HL-60 (cell line): ENCODE measurements at places on chromosomes 1 and 21.

GRCh38 chr1:163240705-163241104, 38.0 kb upstream of the RGS5 start:
- DNase-seq = no peak

- no peak for DNase-seq
Observed at GRCh38 chr1:228163007-228163753, 2.4 kb upstream of the IBA57 start.

GRCh38 chr1:94111879-94112278, 9.1 kb downstream of the ABCA4 start:
- DNase-seq = no peak

DNA sequence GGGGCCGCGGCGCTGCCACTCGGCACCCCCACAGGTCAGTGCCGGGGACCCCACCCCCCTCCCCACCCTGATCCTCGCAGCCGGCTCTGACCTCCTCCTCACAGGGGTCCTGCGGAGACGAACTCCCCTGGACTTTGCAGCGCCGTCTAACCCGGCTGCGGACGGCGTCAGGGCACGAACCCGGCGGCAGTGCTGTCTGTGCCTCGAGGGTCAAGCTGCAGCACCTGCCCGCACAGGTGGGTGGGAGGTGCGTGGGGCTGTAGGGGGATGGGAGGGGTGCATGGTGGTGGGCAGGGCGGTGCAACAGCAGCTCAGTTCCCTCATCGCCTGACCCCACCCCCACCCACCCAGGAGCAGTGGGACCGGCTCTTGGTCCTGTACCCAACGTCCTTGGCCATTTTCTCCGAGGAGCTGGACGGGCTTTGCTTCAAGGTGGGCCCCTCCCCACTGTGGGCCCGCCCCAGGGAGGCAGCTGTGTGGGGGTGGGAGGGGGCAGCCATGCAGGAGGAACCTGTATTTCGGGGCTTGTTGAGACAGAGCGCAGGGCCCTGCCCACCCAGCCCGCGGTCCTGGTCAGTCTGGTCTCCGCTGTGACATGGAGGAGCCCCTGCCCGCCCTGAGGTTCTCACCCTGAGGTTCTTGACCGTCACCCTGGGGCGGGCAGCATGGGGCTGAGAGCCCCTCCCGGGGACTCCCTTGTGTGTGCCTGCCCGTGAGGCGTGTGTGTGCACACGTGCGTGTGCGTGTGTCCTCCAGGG, 4.9 kb downstream of the PLEKHN1 start:
- no peak for DNase-seq

DNA sequence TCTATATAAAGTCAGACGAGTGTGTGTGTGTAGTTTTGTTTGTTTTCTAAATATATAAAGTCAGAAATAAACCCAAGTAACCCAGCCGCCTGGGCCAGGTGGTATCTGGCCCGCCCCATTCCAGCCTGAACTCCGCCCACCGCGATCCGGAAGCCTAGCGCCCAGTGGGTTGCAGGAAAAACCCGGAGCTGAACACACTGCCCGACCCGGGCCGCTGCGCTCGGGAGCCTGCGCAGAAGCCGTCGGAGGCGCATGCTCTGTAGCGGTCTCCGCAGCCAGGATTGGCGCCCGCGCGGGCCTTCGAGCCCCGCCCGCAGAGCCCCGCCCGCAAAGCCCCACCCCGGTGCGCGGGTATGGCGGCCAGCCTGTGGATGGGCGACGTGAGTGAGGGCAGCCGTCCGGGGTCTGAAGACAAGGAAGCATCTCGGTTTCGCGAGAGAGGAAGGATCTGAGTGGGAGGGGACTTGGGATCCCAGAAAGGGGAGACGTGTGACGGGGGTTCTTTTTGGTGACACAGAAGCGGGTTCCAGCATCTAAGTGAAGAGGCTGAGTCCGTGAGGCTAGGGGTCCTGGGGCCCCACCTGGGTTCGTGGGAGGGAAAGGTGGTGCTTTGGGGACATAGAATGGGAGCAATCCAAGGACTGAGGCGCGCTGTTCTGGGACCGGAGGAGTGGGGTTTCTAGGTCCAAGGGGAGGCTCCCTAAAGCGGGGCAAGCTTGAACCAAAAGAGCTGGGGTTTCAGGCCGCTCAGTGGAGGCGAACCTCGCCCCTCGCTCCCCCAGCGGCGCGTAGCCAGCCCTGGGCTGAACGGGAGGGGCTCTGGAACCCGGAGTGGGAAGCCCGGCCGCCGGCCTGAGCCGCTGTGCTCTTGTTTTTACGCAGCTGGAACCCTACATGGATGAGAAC, at the start of gene TRNAU1AP:
TRNAU1AP (plus strand) TSS at position 328 of the 906 bp plus-strand sequence; CDS start at position 354, 26 bp downstream.
- DNase-seq = peak; percentile 97

DNA sequence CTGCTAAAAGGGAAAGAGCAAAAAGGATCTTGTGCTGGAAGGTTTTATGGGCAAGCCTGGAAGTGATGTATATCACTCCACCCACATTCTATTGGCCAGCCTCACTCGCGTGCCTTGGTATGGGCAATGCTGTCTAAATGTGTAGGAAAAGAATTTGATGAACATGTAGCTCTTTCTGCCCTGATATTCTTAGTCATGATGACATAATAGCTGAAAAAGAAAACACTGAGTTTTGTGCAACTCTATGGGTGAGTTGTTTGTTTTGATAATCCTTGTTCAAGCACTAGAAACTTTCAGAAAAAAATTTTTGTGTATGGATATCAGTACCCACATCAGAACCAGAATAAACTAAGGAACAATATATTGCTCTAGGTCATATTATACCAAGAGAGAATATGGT, 231.5 kb upstream of the ST6GALNAC5 start:
- no peak for DNase-seq

DNA sequence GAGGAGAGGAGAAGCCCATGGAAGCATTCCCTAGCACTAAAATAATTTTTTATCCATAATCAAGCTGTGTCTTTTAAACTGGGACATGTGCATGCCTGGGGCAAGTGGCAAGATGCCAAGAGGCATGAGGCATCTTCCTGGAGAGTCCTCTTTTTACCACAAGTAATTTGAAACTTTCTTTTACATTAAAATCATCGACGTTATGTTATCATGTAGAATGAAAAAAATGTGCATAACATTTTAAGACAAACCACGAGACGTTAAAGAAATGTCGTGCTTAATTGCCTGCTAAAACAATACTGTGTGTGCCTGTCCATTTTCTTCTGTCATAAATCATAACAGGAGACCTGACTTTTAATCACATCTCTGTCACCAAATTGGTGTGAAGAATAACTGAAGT, 1.5 kb downstream of the STYXL2 start:
- DNase-seq = no peak

- no peak for DNase-seq
Observed at GRCh38 chr1:167210966-167211674, 9.6 kb upstream of the POU2F1 start.

GRCh38 chr1:32286763-32287162, 5.1 kb upstream of the HDAC1 start:
- no peak for DNase-seq

DNA sequence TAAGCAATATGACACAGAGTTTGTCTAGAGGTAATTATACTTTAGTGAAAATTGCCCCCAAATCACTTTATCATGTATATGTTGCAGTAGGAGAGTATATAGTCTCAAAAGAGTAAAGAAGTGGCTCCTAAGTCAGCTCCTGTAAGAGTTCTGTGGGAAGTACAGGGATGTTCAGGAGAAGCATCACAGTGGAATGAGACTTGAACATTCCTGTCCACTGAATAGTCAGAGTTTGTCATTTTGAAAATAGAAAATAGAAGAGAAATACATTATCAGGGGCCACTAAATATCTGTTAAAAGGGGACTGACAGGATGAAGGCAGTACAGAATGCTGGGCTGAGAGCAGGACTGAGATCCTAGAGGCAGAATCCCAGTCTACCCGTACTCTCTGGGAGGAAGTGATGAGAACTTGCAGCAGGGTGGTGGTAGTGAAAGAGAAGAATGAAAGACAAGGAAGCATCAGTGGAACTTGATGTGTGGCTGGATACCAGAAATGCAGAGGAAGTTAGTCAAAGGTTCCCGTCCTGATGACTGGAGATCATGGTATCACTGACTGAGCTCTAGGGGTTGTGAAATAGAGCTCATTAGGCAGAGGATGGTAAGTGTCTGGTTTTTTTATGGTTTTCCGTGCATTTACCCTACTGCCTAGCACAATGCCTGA, 153.4 kb downstream of the FMN2 start:
- DNase-seq = no peak

- DNase-seq = no peak
Observed at GRCh38 chr1:44407430-44408211, 2.6 kb downstream of the RNF220 start.

- no peak for DNase-seq
Observed at GRCh38 chr21:35294231-35294898, 245.3 kb upstream of the RUNX1 start.

DNA sequence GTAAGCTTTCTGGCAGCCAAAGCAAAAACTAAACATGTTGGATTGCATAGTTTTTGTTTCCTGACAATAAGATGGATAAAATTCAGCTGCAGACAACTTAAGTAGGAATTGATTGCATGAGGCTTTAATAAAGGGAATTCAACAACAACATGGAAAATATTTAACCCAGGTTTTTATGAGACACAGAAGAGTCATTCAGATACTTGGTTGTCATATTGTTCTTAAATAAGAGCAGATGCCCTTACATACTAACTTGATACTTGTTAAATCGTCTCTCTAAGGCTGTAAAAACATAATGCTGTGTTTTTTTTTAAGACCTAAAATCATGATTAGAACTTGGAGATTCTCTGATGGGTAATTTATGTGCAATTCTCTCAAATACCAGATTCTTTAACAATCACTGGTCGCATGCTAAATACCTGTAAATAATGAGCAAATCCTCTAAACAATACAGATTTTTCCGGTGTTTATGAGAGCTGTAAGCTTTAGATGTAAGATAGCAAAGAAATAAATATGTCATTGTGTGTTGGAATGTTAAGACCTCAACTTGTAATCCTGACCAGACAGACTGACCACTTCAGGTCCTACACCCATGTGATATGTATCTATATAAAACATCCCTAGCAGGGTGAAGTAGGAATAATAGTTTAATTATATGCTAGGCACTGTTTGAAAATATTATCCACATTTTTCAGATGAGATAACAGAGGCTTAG, 37.8 kb upstream of the CD34 start:
- DNase-seq = no peak

- no peak for DNase-seq
Observed at GRCh38 chr21:28104346-28104745, 888.3 kb downstream of the LTN1 start.

GRCh38 chr1:222914861-222915632, 100.2 kb downstream of the DISP1 start:
- DNase-seq = no peak

- DNase-seq = no peak
Observed at GRCh38 chr1:34808051-34808810, 15.4 kb downstream of the GJA4 start.

GRCh38 chr1:4970532-4970931, 316.1 kb downstream of the AJAP1 start:
- no peak for DNase-seq

DNA sequence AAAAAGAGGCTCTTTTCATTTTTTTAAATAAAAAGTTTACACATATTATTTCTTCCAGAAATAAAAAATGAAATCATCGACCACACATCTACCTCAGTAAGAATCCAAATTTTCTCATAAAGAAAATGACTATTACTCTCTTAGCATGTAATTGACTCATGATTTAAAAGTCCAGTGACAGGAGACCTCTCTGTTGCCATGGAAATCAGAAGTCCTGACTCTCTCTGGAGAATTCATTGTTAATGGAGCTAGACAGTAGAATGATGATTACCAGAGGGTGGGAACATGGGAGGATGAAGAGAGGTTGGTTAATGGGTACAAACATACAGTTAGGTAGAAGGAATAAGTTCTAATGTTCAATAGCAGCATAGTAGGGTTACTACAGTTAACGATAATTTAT, 5.0 kb upstream of the CLCA4 start:
- no peak for DNase-seq

GRCh38 chr1:192629612-192630011, 6.3 kb upstream of the RGS13 start:
- DNase-seq = no peak

- no peak for DNase-seq
Observed at GRCh38 chr1:16218014-16218673, 5.7 kb upstream of the ARHGEF19 start.

- no peak for DNase-seq
Observed at GRCh38 chr1:54218883-54219687, 19.1 kb downstream of the MRPL37 start.

DNA sequence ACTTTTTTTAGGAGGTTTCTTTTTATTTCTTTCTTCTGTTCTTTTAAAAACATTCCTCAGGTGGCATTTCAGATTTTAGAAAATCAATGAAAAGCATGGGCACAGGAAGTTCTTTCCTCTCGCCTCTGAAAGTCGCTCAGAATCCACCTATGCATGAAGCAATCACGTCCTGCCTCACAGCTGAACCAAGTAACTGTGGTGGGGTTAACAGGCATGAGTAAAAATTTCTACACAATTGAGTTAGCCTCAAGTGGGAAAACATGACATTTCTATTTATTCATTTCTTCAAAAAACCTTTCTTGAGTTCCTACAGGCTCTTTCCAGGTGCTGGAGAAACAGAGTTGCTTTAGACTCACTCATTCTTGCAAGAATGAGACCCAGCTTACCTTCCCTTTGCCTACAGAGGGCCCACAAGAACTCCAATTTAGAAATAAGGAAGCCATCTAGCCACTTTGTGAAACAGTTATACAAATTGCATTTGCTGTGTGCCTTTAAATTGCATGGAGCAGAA, 508.9 kb upstream of the PKN2 start:
- DNase-seq = no peak

- no peak for DNase-seq
Observed at GRCh38 chr1:13707164-13707563, 7.2 kb downstream of the PRDM2 start.

- no peak for DNase-seq
Observed at GRCh38 chr1:193562121-193562520, 375.7 kb upstream of the B3GALT2 start.

- no peak for DNase-seq
Observed at GRCh38 chr21:45123440-45123839, 49.1 kb downstream of the ADARB1 start.

DNA sequence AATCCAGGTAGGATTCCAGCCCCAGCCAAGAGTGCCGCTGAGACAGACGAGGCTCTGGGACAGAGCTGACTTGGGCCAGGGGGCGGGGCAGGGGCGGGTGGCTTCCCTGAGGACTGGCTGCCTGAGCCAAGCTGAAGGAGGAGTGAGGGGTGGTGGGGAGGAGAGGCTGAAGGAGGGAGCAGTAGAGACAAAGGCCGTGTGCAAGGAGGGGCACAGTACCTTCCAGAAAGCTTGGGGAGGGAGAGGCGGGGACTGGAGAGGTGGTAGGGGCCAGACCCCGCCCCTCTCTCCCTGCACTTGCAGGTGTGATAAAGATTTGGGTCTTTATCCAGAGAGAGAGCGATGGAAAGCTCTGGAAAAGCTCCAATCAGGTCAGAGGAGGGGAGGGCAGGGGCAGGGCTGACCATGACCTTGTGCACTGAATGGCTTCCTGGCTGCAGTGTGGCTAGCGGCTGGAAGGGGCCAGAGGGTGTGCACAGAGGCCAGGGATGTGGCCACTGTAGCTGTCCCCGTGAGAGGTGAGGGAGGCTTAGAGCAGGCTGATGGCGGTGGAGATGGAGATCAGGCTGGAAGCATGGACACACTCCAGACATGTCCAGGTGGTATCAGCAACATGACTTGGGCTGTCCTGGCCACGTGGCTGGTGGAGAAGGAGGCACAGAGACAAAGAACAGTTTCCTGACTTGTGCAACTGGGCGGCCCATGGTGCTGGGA, 6.7 kb upstream of the EPHA8 start:
- DNase-seq = no peak

- DNase-seq = no peak
Observed at GRCh38 chr1:58936973-58937372, 153.1 kb upstream of the JUN start.

GRCh38 chr1:98051065-98051675, 130.3 kb upstream of the DPYD start:
- peak; percentile 24 for DNase-seq
